Stimulated activated memory B cell treated with anti-CD40 and anti-IgM and Interleukin-4, amounts not matched to agents 10 μg/mL and 1 μg/mL and 100 μg/mL, for 72 hours (primary cell): ENCODE measurements at places on chromosomes 13 and 19.
A peak's percentile ranks its signal among the peaks of the same experiment; 100 is the strongest.

DNA sequence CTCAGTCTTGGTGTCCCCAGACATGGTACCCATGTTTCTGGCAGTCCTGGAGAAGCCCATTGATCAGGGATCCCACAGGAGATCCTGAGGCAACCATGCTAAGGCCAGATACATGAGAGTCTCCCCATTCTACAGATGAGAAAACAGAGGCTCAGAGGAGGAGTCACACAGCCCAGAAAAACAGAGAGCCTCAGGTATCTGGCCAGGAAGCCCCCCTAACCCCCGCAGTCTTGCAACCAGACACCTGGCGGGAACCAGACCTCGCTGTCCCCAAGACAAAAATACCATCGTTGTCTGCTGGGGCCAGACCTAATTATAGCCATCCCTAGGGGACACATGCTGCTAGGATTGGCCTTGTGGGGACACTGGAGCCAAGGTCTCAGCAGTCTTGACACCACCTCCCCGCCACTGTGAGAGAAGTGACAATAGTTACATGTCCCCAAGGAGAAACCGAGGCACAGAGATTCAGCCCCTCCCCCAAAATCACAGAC lies 1.6 kb upstream of the PDE4C start:
- no peak for ATAC-seq

DNA sequence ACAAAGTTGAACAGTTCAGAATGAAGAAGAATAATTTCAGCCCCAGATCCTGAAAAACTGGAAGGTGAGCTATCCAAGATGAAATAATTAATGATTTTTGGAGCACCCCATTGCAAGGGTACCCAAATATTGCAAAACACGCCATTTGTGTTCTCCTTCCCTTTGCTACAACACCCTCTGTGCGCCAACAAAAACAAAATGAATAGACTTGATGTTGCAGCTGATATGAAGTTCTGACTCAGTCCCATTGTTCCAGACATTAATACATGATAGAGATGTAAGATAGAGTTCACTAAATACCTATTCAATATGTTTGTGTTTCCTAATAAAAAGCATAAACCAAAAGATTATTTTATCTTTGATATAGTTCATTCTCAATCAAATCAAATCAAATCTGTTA lies 287.5 kb upstream of the SOX21 start:
- ATAC-seq: no peak

DNA sequence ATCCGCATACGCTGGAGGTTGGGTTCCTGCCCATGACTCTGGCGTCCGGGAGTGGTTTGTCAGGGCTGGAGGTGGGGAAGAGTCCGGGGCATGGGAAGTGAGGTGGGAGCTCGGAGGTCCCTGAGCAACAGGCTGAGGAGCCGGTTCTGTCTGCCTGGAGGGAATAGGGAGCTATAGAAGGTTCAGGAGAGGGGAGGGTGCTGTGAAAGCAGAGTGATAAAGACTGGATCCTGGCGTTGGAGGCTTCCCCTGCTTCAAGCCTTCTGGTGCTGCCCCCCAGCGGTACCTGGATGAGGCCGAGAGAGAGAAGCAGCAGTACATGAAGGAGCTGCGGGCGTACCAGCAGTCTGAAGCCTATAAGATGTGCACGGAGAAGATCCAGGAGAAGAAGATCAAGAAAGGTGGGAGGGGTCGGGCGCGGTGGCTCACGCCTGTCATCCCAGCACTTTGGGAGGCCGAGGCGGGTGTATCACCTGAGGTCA lies 2.6 kb downstream of the HMG20B start:
- no peak for ATAC-seq

- no peak for ATAC-seq
Measured at GRCh38 chr19:13507053-13507611, 853 bp upstream of the CACNA1A start.

DNA sequence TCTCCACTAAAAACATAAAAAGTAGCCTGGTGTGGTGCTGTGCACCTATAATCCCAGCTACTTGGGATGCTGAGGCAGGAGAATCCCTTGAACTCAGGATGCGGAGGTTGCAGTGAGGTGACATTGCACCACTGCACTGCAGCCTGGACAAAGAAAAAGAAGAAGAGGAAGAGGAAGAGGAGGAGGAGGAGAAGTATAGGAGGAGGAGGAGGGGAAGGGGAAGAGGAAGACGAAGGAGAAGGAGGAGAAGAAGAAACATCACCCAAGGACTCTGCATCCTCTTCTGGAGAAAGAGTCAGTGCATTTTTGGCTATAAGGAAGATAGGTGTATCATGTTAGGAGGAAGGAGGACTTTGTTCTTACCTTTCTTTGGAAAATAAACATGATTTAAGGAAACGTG lies 13.0 kb upstream of the FPR3 start:
- no peak for ATAC-seq

GRCh38 chr13:111614613-111615012 lies 294.2 kb downstream of the TEX29 start:
- ATAC-seq: no peak

DNA sequence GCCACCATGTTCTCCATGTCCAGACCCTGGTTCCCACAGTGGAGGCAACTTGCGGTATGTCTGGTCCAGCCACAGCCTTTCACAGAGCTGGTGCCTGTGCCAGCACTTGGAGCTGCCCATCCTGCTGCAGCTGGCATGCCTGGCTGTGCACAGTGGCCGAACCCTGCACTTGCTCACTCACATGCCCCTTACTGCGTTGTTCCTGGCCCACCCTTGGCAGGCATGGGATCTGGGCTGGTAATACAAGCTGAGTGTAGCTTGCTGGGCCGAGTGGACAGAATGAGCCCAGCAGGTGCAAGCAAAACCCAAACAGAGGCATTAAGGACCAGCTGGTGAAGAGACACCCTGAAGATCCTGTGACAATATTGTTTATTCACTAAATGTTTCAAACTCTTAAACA lies 583.9 kb upstream of the SLITRK6 start:
- ATAC-seq: no peak

GRCh38 chr13:98975822-98976261 lies 2.0 kb downstream of the DOCK9 start:
- ATAC-seq: no peak

GRCh38 chr13:52849291-52850071 lies 1.0 kb upstream of the PCDH8 start:
- no peak for ATAC-seq

DNA sequence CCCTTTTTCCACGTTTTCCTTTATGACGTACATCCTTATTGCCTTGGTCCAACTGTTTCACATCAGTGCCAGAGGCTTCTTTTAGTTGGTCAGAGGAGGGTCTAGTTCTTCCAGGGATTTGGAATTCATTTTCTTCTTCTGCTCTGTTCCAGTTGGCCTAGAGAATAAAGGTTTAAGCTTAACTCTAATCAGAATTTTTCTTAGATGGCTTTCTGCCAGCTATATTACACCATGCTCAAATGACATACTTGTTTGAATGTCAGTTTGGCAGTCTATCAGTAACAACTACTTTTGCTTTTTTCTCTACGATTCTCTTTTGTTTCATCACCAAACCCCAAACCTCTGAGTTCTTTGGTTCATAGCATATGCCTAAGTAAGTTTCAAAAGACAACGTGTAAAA lies 16.8 kb downstream of the SPART start:
- ATAC-seq: no peak

DNA sequence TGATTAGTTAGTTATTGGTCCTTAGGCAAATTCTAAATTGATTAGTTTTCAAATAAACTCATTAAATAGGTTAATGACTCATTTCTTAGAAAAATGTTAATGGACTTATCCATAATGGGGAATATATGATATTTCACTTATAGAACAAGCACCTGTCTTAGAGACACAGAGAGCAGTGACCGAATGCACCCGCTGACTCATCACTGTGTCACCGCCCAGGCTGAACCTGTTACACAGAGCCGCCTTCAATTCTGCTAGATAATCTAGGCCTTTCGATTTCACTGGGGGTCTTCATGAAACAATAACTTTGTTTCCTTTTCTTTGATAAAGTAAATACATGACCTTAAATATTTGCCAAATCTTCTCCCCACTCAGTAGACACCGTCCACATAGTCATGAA lies 13.1 kb downstream of the IRS2 start:
- no peak for ATAC-seq

GRCh38 chr13:50531917-50532899 lies 311.3 kb downstream of the DLEU7 start:
- ATAC-seq: no peak

GRCh38 chr19:55285229-55285890 lies 1.6 kb downstream of the BRSK1 start:
- no peak for ATAC-seq

GRCh38 chr19:14114854-14115253 lies 2.7 kb downstream of the PRKACA start:
- ATAC-seq: no peak

DNA sequence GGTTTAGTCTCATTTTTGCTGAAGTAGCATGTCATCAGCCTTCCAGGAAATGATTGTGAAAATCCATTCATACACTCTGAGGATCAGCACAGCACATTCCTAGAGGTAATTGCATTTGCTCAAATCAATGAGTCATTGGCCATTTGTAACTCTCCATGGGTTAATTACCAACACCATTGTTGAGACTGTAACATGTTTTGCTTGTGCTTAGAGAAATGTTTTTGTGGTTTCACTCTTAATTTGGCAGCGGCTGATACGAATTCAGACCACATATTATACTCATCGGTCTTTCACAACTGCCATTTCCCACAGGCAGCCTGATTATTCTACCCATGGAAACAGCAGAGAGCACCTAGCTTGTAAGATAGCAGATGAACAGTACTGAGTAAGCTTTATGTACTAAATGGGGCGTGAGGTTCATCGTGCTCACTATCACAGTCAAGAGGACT lies 110.3 kb downstream of the NHLRC3 start:
- ATAC-seq: no peak

GRCh38 chr13:42280537-42280936 lies 8.6 kb downstream of the AKAP11 start:
- no peak for ATAC-seq

- no peak for ATAC-seq
Measured at GRCh38 chr13:43339805-43340550, 316.6 kb downstream of the DNAJC15 start.

GRCh38 chr19:33260628-33261418 lies 35.2 kb upstream of the SLC7A10 start:
- peak; percentile 25 for ATAC-seq

DNA sequence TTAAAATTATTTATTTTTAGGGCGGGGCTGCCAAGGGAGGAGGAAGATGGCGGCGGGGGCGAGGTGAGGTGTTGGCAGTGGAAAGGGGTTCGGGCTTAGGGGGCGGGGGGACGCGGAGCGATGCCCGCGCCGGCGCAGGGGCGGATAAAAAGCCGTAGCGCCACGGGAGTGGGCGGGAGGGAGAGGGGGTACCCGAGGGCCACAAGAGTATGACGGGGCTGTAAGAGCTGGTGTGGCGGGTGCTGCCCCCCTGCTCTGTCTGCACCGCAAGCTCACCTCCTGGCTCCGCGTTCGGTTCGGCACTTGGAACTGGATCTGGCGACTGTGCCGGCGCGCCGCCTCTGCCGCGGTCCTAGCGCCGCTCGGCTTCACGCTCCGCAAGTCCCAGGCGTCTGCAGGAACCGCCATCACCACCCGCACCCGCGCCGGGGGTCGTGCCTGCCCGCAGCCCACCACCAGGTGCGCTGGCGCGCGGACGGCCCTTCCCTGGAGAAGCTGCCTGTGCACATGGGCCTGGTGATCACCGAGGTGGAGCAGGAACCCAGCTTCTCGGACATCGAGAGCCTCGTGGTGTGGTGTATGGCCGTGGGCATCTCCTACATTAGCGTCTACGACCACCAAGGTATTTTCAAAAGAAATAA lies 265.2 kb upstream of the SGCG start:
- peak; percentile 63 for ATAC-seq

- ATAC-seq: peak; percentile 51
Measured at GRCh38 chr13:46571189-46571908, 18.4 kb downstream of the LRCH1 start.

- ATAC-seq: no peak
Measured at GRCh38 chr13:99489028-99489427, 12.2 kb upstream of the TM9SF2 start.

DNA sequence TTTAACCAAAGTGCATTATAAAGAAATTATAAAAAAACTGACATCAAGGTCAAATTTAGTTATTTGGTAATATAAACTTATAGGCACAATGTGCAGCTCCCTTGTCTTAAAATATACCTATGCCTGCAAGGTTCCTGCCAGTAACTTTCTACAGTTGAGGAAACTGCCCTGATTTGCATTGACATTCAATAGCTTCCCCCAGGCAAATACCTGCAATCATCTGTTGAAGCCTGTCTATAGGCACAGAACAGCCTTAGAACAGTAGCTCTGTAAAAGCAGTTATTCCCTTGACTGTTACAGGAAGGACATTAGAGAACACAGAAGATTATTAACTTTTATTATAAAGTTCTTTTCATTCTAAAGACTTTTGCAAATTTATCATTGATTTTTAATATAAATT lies 1239.5 kb downstream of the PCDH9 start:
- ATAC-seq: no peak

- ATAC-seq: no peak
Measured at GRCh38 chr19:35828692-35829301, 16.2 kb upstream of the PRODH2 start.

- no peak for ATAC-seq
Measured at GRCh38 chr13:41293272-41293671, 17.8 kb upstream of the NAA16 start.

GRCh38 chr13:31515427-31515826 lies 223.9 kb upstream of the RXFP2 start:
- ATAC-seq: no peak

- peak; percentile 39 for ATAC-seq
Measured at GRCh38 chr13:48501705-48502104, 31.2 kb downstream of the RCBTB2 start.

DNA sequence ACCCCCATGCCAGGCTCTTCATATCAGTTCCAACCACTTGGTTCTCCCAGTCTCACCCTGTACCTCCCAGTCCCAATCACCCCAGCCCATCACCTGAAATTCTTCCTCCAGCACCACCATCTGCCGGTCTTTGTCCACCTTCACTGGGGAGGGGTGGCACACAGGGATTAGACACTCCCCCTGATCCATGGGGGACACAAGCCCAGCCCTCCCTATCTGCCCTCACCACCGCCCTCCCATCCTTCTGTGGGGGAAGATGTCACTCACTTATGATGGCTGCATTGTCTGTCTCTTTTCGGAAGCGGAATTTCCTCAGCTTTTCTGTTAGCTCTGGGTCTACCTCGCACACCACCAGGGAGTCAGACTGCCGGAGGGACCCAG lies 685 bp downstream of the GMFG start:
- ATAC-seq: peak; percentile 48

DNA sequence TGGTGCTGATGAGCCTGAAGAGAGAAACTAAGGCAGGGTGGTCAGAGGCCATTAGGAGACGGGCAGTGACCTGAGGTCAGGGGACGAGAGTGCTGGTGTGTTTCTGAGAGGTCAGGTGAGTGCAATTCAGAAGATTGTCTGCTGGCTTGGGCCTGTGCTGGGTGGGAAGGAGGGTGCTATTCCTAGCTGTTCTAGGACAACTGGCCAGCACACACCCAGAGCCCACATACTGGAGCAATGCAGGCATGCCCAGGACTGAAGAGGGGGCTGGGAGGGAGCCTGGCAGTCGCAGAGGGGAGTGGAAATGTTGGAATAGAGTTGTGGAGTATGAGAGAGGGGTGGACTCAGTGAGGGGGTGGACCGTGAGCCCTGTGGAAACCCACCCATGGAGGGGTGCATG lies 16.5 kb downstream of the ARHGEF7 start:
- ATAC-seq: no peak

- ATAC-seq: no peak
Measured at GRCh38 chr19:8302357-8302691, 5.8 kb downstream of the CD320 start.

- ATAC-seq: peak; percentile 56
Measured at GRCh38 chr19:17755977-17756670, 4.8 kb downstream of the FCHO1 start.
